ENCODE measurements at places on chromosomes 7 and 10. TPM values are rescaled to one million over a fixed set of nuclear protein-coding genes. Genes with fewer than 3 reads are reported as not detected.

DNA sequence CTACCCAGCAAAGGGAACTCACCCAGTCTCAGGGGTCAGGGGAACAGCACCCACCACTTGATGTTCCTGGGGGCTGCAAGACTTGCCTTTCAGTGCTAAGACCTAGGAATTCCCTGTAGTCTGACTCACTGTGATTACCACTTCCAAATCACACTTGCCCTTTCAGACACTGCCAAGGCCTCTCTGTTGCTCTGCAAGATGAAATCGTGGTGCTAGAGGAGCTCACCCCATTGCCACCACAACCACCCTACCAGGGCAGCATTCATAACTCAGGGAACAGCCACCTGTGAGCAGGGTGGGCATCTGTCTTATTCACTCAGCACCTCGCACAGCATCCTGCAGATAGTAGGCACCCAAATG is 36.5 kb downstream of the XPNPEP1 start:
- no peak for DNase-seq

MKI67 gene
- 114 TPM for total RNA-seq

GRCh38 chr10:36880898-36881297 is 244.5 kb upstream of the ANKRD30A start:
- no peak for DNase-seq

- DNase-seq = no peak
These were observed 115.5 kb upstream of the ZMIZ1 start for GRCh38 chr10:78953113-78953798.

DNA sequence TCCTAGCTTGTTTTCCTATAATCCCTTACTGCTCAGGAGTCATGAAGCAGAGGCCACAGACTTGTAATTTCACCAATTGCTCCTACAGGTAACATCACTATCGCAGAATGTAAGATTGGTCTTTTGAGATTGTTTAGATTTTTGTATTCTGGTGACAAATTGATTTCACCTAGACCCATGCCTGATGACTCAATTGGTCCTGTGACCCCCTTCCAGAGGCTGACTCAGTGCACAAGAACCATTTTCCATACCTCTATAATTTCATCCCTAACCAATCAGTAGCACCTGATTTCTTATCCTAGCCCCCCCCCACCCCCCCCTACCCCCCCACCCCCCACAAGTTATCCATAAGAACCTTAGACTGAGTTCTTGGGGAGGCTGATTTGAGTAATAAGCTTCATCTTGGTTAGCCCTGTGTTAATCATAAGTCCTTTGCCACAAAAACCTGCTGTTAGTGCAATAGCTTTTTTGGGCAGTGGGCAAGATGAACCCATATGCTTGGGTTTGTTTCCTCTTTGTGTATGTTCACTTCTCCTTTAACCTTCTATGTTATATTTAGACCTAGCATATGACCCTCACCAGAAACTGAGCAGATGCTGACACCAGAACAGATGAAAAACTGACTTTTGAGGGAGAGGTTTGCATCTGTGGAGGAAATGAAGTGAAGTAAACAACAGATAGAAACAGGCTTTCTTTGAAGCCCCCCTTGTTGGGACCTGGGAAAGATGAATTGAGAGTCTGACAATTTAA is 187.1 kb downstream of the KIF20B start:
- no peak for DNase-seq

MCM7 gene
- total RNA-seq = 238 TPM

FAM13C gene
- total RNA-seq = not detected

CTAGE4 gene
- 5.8 TPM for total RNA-seq

ALDH18A1 gene
- 34.0 TPM for total RNA-seq

- peak; percentile 9 for DNase-seq
These were observed 348.6 kb upstream of the COBL start for GRCh38 chr7:51665045-51665780.

HK1 gene
- total RNA-seq = 128 TPM

Measured in PC-9 (cell line).